NCI-H526 treated with DMSO at 0.1 percent for 48 hours (cell line): ENCODE measurements at places on chromosomes 1 and 21.

GRCh38 chr1:168172250-168172915, 6.4 kb upstream of the TIPRL start:
- no peak for DNase-seq

DNA sequence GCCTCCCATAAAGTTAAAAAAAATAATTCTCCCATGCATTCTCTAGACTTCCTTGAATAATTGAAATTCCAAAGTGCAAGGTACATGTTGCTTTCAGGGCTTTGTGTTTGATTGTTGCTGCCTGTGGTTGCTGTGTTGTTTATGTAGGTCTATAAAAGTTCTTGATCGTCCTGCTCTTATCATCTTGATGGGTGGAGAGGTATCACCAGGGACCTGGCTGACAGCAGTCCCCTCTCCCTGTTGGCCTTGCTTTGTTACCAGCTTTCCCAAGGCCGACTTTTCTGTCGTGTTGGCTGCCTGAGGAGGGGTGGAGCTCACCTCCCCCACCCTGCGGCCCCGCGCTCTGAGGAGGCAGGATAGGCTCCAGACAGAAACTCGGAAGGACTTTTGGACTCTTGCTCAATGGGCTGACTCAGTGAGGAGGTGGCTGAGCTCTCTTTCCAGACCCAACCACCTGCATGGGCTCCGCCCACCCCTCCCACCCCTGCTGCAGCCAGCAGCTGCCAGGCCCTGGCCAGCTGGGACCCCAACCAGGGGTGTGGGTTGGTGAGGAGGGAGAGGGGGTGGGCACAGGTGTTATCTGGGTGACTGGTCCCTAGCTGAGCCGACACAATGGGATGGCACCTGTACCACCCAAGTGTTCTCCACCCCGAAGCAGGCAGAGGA, 2.0 kb downstream of the INAVA start:
- no peak for DNase-seq

GRCh38 chr1:56081173-56081572, 498.2 kb downstream of the PLPP3 start:
- DNase-seq = no peak

GRCh38 chr1:11806307-11806936, 431 bp downstream of the CLCN6 start:
- no peak for DNase-seq

DNA sequence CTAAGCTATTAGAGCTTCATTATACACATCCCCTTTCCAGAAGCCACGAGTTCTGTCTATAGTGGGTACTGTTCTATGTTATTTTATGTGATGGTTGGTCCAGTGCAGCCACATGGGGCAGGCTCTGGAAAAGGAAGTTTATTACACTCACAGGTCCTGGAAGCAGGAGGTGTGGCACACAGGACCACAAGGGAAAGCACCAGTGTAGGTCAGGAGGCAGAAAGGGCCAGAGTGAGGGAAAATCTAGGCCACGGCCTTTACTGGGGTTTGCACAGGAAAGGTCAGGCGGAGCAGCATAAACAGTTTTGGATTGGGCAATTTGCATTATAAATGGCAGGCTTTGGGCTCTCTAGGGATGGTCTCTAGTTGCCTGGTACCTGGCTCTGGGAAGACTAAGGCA, 21.8 kb upstream of the CNIH3 start:
- no peak for DNase-seq

DNA sequence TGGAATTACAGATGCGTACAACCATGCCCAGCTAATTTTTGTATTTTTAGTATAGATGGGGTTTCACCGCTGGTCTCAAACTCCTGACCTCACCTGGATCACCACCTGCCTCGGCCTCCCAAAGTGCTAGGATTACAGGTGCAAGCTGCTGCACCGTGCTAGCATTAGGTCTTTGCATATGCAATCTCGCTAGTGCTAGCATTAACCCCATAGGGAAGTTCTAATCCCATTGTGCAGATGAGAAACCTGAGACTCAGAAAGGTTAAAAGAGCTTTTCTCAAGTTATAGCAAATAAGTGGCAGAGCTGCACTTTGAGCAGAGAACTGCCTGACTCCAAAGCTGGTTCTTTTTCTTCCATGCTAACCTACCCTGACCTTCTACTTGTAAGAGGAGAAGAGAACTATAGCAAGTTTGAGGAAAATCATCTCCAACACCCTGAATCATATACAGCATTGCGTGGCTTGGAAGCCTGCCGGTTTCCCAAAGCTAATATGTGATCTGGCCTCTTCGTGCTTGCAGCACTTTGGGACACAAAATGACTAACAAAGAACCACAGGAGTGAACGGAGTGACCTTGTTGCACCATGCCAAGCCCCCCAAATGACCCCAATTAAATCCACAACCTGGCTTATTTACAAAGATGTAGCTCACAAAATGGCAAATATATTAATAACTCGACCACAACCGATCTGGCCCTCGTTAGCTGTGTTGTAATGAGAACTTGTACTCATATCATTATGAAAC, 185.1 kb downstream of the TM2D1 start:
- no peak for DNase-seq

DNA sequence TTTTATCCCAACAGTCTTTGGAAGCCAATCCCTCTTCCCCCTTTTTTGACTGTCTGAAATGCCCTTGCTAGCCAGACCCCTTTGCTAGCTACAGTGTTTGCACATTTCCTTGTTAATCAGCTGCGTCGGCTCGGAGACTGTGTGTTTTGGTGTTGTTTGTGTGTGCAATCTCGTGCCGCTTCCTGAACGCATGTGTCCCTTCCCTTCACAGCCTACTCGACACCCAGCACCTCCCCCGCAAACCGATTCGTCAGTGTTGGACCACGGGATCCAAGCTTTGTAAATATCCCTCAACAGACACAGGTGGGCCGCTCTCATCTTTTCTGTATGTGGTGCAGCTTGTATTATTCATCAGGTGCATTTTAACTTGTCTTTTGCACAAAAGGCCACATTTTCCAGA, 298.7 kb downstream of the TM2D1 start:
- DNase-seq = no peak

DNA sequence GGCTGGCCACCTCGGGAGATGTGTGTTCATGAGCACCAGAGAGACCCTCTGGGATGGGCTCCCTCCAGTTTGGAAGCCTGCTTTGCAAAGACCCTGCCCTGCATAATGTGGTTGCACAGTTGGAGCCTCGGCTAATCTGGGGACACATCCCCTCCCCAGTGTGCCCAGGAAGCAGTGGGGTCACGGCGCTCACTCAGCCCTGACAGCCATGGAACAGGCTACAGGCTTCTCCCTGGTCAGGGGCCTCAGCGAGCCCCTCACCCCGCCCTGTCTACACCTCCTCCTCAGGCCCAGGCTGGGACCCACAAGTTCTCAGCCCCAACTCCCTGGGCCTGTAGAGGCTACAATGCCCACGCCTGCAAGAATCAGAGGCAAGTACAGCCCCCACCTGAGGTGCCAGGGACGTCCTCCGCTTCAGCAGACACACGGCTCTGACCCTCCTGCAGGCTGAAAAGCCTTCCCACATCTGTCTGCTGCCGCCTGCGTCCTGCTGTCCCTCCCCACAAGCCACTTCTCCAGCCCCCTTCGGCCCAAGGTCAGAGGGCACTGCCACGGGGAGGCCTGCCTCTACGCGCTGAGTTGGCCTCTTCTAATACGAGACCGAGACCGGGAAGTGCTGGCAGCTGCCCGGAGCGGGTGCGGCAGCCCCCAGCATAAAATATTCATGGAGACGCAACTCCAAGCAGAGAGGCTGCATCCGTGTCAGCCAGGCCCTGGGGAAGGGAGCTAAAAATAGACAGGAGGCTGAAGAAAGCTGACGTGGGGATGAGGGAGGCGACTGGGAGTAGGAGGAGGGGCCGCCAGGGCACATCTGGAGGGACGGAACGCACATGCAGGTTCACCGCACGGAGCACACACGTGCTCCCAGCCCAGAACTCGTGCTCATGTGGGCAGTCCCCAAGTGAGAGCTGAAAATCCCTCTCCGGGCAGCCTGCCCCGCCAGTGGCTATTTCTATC, 15.2 kb upstream of the GPR153 start:
- DNase-seq = peak; percentile 86
